NCI-H146 (cell line): ENCODE measurements at places on chromosomes 16 and 17.

DNA sequence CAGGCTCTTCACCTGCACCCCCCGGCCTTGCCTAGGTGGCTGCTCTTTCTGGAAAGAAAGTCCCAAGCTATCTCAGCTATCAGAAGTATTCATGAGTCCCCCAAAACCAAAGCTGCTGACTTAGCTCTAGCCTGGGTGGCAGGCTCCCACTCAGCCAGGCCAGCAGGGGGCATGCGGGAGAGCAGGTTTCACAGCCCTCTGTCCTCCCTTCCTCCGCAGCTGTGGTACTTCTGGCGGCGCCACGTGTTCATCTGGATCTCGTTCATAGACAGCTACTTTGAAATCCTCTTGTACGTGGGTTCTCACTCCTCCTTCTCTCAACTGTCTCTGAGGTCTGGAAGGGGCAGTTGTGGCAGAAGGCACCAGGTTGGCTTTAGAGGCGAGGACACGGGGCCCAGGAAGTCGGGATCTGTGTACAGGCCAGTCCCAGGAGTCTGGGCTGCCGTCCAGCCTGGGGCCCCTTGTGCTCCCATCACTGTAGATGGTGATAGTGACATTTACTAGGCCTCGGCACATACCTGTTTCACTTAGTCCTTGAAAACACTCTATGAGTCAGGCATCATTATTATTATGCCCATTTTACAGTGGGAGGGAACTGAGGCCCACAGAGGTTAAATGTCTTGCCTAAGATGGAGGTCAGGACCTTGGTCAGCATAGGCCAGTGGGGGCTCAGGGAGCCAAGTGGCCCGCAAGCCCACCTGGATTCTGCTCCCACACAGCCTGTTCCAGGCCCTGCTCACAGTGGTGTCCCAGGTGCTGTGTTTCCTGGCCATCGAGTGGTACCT lies 12.9 kb downstream of the TRPV2 start:
- DNase-seq, result no peak

DNA sequence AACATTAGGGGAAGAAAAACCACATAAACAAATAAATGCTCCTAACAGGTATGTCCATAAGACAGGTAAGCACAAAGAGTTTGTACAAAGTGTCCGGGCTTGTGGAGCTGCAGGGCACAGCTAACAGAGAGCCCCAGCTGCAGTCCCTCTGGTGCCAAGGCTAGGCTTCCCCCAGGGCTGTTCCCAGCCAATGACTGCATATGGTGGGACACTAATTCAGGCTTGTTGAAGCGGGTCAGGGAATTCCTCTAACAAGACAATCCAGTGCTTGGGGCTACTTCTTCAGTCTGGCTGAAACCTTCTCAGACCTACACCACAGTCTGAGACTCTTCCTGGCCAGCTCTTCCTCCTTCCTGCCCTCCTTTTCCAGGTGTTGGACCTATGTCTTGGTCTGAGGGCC lies 51.7 kb upstream of the ALDH3A1 start:
- no peak for DNase-seq

- DNase-seq, result no peak
Observed at GRCh38 chr16:47599512-47599911, 138.4 kb downstream of the PHKB start.

GRCh38 chr16:48959747-48960146 lies 321.9 kb downstream of the CBLN1 start:
- DNase-seq, result no peak
